Activated naive CD4-positive, alpha-beta T cell (primary cell): ENCODE measurements at places on chromosomes 11 and 22.

DNA sequence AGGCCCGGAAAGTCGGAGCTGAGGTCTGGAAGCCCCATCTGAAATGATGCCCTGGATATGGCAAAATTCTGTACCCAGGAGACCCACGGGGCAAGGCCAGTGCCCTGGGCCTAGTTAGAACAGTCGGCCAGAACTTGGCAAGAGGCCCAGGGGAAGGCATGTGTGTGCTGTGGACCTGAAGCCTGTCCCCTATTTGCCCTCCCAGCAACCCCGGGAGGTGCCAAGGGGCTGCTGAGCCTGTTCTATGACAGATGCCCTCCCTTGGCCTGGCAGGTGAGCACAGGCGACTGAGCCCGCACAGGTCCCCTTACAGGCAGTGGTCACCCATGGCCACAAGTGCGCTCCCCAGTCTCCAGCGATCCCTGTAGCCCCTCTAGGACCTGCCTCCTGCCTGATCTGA, 51.7 kb downstream of the NAT10 start:
- DNase-seq = no peak

GRCh38 chr22:41845380-41846267, 12.7 kb downstream of the SREBF2 start:
- no peak for DNase-seq

GRCh38 chr11:35804451-35805040, 139.3 kb upstream of the LDLRAD3 start:
- DNase-seq = no peak

- DNase-seq = no peak
These were observed 123.4 kb downstream of the SLC17A6 start for GRCh38 chr11:22461626-22462025.

GRCh38 chr22:17109113-17109865, 11.9 kb downstream of the TMEM121B start:
- no peak for DNase-seq

DNA sequence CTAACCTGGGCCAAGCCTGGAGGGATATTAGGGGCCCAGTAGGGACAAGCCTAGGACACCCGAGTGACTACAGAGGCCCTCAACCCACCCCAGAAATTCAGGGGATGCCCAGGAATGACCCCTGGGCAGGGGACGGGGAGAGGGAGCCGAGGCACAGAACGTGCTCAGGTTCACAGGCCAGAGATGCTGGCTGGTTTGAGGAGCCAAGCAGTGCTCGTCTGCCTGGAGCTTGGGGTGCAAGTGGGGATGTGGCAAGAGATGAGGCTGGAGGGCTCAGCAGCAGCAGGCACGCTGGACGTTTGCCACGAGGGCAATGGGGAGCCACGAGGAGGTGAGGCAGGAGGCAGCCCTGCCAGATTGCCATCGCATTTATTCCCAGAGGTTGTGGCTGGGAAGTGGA, 34.0 kb upstream of the EMID1 start:
- DNase-seq = no peak

DNA sequence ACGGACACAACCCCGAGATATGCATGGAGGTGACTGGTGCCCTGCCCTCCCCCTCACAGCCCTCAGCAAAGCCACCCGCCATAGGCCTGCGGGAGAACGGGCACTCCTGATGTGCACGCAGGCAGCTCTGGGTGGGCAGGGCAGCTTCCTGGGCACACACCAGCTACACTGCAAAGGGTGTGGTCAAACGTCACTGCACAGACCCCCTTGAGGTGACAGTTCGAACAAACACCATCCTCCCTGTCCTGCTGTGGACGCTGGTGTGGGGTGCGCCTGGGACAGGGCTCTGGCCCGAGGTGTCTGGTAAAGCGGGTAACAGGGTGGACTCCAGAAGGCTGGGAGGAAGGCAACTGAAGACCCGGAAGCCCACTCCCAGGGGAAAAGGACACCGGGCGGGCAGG, 21.9 kb upstream of the MOB2 start:
- no peak for DNase-seq

DNA sequence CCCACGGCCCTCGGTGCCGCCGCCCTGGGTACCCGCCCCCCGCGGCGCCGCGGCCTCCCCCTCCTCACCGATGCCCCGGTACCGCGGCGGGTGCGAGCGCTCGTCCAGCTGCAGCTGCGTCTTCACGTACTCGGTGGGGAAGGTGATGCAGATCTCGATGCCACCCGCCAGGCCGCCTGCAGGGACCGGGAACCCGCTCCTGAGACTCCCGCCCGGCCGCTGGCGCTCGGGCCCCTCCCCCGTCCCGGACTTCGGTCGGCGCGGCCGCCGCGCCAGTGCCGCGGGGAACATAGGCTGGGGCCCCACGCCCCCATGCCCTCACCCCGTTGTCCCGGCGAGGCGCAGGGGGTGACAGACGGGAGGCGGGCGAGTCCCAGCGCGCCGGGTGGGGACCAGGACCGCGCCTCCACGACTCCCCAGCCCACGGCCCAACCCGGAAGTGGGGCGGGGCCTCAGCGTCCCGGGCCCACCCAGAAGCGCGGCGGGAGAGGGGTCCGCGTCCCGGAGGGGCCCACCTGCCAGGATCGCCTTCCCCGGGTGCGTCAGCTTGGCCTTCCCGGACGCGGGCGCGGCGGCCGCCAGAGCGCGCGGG, 375 bp downstream of the SLC25A1 start:
- no peak for DNase-seq

GRCh38 chr11:101862391-101863233, 52.2 kb upstream of the CEP126 start:
- DNase-seq = no peak

- DNase-seq = no peak
These were observed 5.4 kb downstream of the CCDC86 start for GRCh38 chr11:60847281-60847680.

GRCh38 chr11:65470433-65471049, 28.3 kb upstream of the MALAT1 start:
- DNase-seq = no peak

GRCh38 chr11:119684361-119685110, 44.5 kb downstream of the NECTIN1 start:
- no peak for DNase-seq

DNA sequence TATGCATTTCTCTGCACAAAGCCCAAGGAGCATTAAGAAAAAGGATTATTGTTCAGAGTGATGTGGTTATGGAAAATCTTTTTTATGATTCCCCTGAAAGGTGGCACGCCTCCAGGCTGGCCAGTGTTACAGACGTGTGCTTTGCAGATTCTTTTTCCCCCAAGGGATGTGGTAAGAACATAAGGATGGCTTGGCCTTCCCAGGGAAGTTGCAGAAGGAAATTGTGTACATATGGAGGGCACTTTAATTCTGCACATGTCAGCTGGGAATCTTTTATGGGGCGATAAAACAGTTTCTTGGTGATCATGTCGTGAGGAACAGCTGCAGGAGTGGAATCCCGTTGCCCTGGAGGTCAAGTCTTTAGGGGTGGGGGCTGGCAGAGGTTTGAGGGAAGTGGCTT, 9.7 kb downstream of the SMARCB1 start:
- DNase-seq = no peak

DNA sequence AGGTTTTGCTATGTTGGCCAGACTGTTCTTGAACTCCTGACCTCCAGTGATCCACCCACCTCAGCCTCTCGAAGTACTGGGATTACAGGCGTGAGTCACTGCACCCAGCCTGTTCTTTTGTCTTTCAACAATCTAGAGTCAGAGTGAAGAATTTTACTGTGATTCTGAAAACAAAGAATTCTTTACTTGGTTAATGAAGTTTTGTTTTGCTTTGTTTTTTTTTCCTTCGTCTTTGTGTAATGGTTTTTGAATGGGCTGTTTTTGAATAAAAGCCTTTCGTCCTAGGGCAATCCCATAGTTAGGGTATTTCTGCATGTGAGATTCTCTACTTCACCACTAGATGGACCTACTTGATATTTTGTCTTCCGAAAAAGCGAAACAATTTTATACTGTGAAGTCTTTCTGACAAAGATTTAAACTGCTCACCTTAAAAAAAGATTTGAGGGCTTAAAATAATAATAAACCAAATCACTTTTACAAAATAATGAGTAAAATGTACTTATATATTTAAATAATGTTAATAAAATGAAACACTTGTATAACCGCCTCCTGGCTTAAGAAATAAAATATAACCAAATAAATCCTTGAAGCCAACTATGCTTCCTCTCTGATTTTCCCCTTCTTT, 43.4 kb upstream of the SC5D start:
- DNase-seq = no peak

DNA sequence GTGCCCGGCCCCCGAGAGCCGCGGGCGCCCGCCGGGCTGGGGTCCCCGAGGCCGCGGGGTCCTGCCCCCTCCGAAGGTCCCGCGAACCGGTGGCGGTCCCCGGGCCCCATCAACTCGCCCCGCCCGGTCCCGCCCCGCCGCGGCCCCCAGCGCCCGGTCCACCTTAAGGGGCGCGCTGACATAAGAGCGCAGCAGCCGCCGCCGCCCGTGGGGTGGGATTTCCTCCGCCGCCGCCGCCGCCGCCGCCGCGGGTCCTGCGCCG, at the start of gene ZDHHC8:
ZDHHC8 (plus strand) TSS at position 208 of the 262 bp plus-strand sequence. CDS start 144 bp downstream, outside the sequence.
- DNase-seq = peak; percentile 19

DNA sequence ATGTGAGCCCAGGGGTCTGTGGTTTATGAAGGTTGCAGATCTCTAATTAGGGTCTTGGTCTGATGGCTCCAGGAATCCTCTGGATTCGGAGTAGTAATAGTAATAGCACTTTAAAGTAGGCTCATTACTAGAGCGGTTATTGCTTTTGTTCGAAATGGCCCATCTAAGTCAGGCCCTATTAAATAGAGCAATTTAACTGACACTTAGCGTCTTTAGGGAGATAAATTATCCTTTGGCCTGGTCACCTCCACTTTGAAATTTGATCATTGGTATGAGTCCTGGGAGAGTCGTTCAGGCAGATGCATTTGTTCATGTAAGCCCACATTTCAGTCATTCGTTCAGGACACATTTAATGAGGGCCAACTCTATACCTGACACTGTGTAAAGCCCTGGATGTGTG, 54.8 kb downstream of the LDLRAD3 start:
- DNase-seq = no peak

DNA sequence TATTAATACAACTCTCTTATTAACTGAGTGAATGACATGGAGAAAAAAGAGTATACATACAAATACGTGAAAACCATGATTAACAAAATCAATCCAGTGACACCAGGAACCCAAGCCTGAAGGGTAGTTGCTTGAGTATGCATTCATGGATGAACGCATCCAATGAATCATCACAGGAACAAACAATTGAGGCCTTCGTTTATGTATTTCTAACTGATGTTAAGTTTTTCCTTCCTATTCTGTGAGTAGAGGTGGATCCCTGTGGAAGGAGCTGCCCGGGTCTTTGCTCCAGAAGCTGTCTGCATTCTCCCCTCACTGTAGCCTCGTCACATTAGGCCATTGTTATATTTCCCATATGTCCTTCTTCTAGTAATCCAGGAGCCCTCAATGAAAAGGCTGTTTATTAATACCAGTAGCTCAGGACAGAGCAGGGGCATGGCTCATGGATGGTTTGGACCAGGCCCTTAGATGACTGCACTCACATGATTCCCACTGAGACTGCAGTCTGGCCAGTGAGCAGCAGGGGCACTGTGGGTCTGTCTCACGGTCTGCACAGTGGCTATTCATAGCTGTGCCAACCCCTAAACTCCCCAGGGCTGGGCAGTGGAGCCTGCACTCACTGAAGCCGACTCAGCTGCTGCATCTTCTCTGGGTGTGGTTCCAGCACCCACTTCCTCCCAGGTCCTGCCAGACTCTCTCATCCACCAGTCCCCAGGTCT, 128.1 kb upstream of the TOP3B start:
- no peak for DNase-seq

DNA sequence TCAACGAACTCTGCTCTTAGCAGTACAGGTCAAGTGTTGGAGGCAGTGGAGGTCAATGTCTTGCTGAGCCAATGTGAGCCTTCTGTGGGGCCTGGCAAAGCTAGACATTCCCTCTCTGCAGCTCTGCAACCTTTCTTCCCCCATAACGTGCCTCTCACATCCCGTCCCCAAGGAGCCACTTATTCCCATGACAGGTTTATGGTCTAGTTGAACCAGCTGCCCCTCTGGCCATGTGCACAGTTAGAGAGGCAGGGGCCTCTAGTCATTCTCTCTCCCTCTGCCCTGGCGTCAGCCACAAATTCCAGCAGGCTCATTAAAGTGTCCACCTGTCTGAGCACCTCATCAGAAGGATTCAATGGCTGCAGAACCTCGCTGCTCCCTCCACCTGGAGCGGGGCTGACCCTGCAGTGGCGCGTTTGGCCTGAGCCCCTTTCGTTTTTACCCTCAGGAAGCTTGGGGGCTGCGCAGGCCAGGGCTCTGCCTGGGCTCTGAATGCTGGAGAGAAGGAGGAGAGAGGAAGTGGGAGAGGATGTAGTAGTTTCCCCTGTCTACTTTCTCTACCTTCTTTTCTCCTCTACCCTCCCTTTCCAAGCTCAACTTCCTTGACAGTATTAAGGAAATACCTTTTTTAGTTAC, 302.1 kb upstream of the B3GAT1 start:
- no peak for DNase-seq

DNA sequence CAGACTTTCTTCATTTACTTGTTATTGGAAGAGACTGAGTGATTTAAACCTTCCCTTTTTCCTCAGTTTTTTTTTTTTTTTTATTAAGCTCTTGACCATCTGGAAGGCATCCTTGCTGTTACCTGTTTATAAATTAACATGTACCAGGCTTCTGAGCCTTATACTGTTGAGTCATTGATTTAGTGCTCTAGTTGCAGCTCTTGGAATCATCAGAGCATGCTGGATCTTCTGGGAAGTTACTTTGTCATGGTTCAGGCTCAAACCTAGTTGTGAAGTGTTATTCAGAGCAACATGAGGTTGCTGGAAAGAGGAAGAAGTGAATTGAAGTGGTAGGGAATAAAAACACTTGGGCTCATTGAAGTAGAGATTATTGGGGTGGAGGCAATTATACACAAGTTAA, 6.3 kb downstream of the ZDHHC5 start:
- DNase-seq = no peak

GRCh38 chr11:35938231-35938630, 5.6 kb upstream of the LDLRAD3 start:
- no peak for DNase-seq

DNA sequence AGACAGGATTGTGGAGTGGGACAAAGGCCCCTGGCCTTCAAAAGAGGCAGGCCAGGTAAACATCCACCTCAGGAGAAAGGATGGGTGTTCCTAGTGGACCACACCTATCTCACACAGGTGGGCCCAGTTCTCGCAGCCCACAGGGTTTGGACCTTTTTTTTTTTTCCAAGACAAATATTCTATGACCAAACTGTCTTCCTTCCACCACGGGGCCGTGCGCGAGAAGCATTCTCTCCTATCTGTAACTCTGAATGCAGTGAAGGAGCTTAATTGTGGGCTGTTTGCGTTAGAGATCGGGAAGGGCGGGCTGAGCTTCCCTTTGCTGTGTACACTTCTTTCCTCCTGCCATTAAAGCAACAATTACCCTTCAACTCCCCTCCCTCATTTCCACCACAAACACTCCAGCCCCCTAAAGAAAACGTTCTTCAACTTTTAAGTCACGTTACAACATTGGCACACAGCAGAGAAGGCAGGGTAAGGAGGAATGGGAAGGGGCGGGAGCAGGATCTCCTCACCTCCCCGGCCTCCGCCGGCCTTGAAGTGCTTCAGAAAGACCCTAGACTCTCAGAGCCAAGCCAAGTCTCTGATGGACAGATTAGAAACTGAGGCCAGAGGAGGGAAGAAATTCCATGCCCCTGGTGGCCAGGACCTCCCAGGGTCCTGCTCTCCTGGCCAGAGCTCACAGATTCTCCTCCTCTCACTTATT, 238.4 kb downstream of the BUD13 start:
- DNase-seq = no peak

GRCh38 chr11:2452321-2453012, 7.7 kb downstream of the KCNQ1 start:
- no peak for DNase-seq
